Skeletal muscle cell (primary cell): ENCODE measurements at places on chromosomes 7 and 10.
A peak's percentile ranks its signal among the peaks of the same experiment; 100 is the strongest.

- no peak for DNase-seq
Observed at GRCh38 chr7:36810489-36810888, 86.2 kb upstream of the AOAH start.

DNA sequence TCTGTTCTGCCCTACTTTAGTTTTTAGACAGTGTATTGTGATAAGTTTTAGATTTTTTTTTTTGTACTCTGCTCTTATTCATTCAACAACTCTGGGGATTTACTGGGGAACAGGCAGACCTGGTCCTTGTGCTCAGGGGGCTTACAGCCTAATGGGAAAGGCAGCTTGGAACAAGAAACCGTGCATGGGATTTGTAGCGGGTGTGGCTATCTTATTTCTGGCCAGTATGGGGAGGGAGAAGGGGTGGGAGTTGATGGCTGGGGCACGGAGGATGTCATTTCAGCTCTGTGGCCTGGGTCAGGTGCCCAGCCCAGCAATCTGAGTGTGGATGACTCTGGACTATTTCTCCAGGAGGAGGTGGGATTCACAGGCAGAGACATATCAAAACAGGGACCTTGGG is 47.0 kb downstream of the GRK5 start:
- DNase-seq, result no peak

GRCh38 chr7:114354306-114354705 is 60.3 kb upstream of the FOXP2 start:
- no peak for DNase-seq

GRCh38 chr10:4673279-4674040 is 152.5 kb upstream of the AKR1E2 start:
- no peak for DNase-seq

GRCh38 chr7:39686261-39686924 is 63.0 kb downstream of the RALA start:
- DNase-seq, result no peak

DNA sequence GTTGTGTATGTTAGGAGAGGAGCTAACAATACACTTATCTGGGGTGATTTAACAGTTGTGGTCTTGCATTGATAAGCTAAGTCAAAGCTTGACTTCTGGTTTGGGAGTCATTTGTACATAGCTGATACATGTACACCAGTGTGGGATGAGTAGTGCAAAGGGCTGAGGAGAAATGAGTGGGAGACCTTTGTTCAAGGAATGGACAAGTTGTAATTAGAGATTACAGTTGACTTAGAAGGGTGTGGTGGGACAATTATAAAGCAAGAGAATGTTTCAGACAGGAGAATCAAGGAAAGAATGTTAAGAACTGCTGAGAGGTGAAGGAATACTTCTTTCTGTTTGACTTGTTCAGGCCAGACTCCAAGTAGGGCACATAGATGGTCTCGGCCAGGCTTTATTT is 209.7 kb upstream of the STEAP4 start:
- DNase-seq, result no peak

GRCh38 chr10:16520900-16521299 is 779 bp downstream of the C1QL3 start:
- DNase-seq, result no peak

- no peak for DNase-seq
Observed at GRCh38 chr10:112471878-112472487, 25.0 kb downstream of the VTI1A start.

GRCh38 chr10:50281967-50282522 is 30.7 kb upstream of the ASAH2 start:
- no peak for DNase-seq

DNA sequence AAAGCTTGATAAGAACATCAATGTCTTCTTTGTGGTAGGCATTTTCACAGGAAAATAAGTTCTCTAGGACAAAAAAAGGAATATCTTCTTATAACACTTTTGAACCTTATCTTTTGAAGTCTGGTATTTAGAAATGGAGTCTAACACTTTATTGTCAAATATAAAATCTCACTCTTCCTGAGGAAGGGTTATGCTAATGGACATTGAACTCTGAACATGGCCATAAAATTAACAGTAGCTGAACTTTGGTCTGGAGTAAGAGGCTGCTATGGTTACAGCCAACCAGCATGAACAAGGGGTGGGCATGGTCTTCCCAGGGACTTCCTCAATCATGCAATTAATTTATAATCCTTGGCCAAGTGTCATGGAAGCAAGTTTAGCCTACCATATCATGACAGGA is at the start of gene CLRN3:
Gene CLRN3, minus strand, starts transcription at position 199 of the 400 bp plus-strand sequence. Its CDS starts 157 bp downstream, at position 42.
- no peak for DNase-seq

- DNase-seq, result no peak
Observed at GRCh38 chr10:8416192-8416701, 361.8 kb downstream of the GATA3 start.

DNA sequence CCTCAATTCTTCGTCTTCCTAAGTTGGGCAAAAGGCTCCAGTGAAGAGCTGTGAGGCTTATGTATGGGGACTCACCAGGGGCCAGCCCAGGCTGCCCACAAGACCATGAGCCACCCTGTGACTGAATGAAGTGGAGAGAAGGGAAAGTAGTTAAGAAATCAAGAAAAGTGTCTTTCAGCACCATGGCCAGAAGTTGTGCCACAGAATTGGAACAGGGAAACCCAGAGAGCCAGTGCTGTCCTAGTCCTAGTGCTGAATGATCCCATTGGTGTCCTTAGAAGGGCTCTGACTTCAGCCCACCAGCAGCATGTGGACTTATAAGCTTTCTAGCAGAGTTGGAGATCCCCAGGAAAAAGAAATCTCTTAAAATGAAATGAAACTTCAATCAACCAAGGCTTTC is 37.0 kb upstream of the CCSER2 start:
- DNase-seq, result peak; percentile 30

- DNase-seq, result no peak
Observed at GRCh38 chr10:11687779-11688447, 54.3 kb upstream of the ECHDC3 start.

- DNase-seq, result no peak
Observed at GRCh38 chr7:151963895-151964870, 7.9 kb downstream of the GALNTL5 start.
